Tibial nerve (tissue), 4 donors: ENCODE measurements at places on chromosomes 12 and 14. TPM values are rescaled to one million over a fixed set of nuclear protein-coding genes. Genes with fewer than 3 reads are reported as not detected.
A peak's percentile ranks its signal among the peaks of the same experiment; 100 is the strongest.

DNA sequence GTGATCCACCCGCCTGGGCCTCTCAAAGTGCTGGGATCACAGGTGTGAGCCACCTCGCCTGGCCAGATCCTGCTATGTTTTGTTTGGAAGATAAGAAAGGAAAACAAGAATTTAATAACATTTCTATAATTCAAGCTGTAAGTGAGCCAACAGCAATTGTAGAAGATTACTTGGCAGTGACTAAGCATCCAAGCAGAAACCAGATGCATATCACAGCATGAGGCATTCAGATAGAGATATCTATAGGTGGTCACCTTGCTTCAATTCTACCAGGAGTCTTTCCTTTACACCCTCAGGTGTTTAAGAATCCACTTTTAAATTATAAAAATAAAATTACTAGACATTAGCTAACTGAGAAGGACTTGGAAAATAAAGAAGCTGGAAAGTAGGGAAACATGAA is 83.9 kb upstream of the ATF7IP start:
- DNase-seq = no peak

The TDRD9 gene
- 0.98 TPM for total RNA-seq

The G2E3 gene
- total RNA-seq = 13.2 TPM

DNA sequence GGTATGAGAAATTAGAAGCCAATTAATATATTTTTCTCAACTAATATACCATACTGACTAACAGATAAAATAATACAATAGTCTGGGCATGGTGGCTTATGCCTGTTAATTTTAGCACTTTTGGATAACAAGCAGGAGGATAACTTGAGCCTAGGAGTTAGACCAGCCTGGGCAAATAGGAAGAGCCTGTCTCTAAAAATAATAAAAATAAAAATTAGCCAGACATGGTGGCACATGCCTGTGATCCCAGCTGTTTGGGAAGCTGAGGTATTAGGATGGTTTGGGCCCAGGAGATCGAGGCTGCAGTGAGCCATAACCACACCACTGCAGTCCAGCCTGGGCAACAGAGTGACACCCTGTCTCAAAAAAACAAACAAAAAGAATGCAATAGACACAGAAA is 24.7 kb downstream of the KLHDC2 start:
- DNase-seq = no peak

- DNase-seq = no peak
These were observed 318.1 kb downstream of the LRIG3 start for GRCh38 chr12:58602179-58602578.

DNA sequence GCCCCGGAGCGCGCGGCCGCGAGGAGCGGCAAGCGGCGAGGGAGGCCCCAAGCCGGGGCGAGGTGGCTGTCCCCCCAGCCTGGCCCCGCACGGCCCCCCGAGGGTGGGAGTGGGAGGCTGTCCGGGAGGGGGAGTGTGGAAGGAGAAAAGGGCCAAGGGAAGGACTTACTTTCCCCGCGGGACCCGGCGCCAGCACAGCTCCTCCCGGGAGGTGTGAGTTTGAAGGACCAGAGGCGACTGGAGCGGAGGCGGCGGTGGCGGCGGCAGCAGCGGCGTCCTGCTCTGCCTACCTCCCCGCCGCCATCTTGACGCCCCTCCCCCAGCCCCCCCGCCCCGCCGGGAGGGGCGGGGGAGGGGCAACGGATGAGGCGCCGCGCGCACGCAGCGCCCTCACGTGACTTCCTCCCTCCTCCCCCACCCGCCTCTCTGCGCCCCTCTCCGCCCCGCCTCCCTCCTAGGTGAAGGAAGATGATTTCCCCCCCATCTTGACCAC is at the start of gene SBNO1:
Gene SBNO1 (minus strand): TSS at position 316 of the 493 bp plus-strand sequence. CDS start 14,406 bp downstream, outside the sequence.
- peak; percentile 85 for DNase-seq

DNA sequence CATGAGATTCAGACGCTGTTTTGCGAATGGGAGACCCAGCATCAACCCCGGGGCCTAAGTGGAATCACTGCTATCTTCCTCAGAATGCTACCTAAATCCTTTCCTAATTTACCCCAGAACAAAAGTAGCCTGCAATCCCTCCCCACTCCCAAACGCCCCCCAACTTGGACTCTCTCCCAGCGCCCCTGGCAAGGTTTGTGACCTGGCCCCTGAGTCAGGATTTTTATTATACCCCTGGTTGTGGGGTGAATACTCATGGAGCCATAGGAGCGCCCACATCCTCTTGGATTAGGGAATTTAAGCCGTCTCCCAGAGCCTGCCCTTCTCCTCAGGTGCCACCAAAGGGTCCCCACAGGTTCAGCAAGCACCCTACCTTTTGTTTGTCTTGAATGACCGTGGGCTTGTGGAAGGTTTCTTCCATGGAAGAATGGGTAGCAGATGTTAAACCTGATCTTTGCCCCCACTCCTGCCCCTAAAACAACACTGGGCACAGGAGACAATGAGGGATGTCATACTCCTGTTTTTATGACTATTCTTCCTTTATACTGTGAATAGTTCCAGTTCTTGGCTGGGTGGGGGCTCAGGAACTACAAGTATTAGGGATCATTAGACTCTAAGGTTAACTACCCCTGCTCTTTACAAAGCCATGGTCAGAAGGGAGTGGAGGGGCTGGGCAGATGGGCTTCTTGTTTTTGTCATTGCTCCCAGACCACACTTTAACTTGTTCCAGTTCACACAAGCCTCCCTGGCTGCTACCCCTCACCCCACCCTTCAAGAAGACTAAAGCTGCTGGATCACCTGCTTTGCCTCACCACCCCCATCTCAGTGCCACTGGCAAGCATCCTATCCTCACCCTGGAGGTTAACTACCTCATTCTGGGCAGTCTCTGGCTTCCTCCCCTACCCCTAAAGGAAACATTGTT is 630 bp downstream of the MYL6B start:
- DNase-seq = no peak

The CCDC38 gene
- not detected for total RNA-seq

The ITGB7 gene
- 3.6 TPM for total RNA-seq

DNA sequence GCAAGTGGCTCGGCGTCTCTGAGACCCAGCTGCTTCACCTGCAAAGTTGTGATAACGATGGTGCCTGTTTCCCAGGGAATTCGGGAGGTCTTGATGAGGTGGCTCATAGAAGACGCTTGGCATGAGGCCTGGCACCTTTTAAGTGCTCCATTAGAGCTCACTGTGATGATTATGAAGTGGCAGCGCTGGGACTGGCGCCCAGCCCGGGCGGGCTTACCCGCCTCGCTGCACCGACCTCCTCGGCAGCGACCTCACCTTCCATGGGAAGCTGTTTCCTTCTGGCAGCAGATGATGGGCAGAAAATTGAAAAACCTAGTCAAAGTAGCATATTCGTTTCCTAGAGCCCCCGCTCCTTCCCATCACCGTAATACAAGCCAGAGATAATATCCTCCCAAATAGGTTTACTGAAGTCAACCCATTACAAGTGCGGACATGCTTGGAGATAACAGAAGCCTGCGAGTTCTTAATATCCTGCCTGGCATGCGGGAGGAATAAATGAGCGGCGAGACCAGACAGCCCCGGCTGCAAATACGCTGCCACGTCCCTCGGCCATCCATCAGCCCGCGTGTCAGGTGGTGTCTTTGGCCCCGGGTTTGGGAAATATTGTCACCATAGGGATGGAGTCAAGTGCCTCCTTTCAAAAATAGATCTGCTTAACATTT is 35.2 kb upstream of the DLK1 start:
- no peak for DNase-seq
